Karpas-422 (cell line): ENCODE measurements at places on chromosomes 12 and 14. TPM values are rescaled to one million over a fixed set of nuclear protein-coding genes. Genes with fewer than 3 reads are reported as not detected.

DNA sequence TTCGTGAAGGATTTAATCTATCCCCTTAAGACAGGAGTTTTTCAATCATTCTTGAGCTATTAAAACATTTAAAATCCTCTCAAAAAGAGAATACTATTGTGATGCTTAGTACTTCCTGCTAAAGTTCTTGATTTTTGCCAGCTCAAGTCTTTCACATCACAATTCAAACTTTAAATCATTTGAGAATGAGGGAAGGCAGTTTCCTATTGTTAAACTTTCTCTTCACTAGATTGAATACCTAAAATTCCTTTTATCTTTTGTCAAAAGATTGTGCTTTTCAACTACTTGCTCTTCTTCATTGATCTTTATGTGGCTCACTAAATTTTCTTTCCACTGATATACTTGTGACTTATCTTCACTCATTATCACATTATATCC lies 44.1 kb downstream of the ABCD2 start:
- H3K27me3 ChIP-seq, result no peaks in the 10 kb centered on the region
- no peak for DNase-seq
- no peaks in the 10 kb centered on the region for H3K4me1 ChIP-seq
- no peak overlapping the region for H3K4me3 ChIP-seq
- no peak overlapping the region for H3K27ac ChIP-seq
- no peaks in the 10 kb centered on the region for H3K36me3 ChIP-seq

DNA sequence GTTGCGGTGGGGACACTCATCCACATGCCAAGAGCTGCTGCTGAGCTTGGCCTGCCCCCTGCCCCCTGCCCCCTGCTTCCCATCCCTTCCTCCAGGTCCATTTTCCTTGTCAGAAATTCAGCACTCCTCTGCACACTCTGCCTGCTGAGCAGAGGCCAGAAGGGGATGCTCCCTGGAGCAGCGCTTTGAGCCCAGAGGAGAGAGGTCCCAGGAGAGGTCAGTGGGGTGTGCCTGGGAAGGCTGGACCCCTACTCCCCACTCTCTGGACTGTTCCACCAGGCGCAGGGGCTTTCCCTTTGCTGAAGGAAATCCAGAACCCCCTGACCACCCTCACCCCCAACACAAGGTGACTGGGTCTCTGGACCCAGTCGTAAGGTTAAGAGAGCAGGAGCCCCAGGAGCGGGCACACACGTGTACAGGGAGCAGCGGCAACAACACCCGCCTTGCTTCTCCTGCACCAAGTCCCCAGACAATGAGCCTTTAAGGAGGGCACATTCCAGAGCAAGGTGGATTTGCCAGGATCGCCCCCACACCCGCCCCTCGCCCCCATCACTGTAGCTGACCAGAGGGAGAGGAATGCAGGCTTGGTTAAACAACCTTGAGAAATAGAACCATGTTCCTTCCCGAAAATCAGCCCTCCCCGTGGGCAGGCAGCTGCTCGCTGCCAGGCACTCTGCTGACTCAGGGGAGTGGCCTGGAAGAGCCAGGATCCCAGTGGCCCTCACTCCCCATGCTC lies 30.7 kb downstream of the ISCA2 start:
- no peak overlapping the region for H3K4me3 ChIP-seq
- H3K27ac ChIP-seq, result no peak overlapping the region
- no peak for DNase-seq
- peaks cover 38% of the 10 kb centered on the region for H3K4me1 ChIP-seq

- peaks cover 23% of the 10 kb centered on the region for H3K4me1 ChIP-seq
- no peak overlapping the region for H3K4me3 ChIP-seq
- H3K27me3 ChIP-seq, result no peaks in the 10 kb centered on the region
- no peak for DNase-seq
Measured at GRCh38 chr12:108572166-108572790, 9.9 kb downstream of the ISCU start.

Gene FGF6
- total RNA-seq, result not detected in 2 replicates

DNA sequence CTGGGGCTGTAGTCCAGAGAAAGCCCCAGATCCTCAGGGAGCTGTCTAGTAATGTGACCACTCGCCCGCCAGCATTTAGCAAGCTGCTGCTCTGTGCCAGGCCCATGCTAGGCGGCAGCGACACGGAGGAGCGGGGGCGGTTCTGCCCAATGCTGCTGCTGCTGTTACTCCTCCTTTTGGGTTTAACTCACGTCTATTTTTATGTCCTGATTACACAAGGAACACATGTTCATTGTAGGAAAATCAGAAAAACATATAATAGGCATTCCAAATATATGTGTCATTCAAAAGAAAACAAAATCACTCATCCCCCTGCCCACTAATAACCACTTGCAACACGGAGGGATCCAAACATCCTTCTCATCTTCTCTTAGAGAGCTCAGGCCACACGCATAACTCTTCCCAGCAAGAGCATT lies 30.4 kb downstream of the CCDC92 start:
- H3K36me3 ChIP-seq, result no peaks in the 10 kb centered on the region
- no peak for DNase-seq
- H3K4me1 ChIP-seq, result no peaks in the 10 kb centered on the region
- no peak overlapping the region for H3K27ac ChIP-seq
- H3K4me3 ChIP-seq, result no peak overlapping the region
- H3K27me3 ChIP-seq, result no peaks in the 10 kb centered on the region

DNA sequence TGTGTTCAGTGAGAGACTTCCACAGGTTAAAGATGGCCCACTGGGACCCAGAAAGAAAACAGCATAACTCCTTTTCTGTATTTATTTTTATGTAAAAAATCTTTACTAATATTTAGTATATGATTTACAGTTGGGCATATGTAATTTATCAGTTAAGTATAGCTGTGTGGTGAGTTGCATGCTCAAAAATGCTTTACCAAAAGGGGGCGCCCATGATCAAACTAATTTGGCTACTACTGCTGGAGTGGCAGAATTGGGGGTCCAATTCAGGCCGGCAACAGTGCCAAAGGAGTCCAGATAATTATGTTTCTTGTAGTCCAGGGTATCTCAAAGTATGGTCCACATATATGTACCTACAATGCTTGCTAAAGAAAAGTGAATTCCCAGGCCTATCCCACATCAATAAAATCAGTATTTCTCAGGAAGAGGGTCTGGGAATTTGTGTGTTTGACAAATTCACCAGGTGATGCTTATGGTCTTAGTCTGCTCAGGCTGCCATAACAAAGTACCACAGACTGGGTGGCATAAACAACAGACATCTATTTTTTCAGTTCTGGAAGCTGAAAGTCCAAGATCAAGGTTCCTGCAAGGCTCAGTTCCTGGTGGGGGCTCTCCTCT lies 152.0 kb downstream of the KTN1 start:
- no peaks in the 10 kb centered on the region for H3K36me3 ChIP-seq
- H3K4me1 ChIP-seq, result no peaks in the 10 kb centered on the region
- peak; percentile 87 for DNase-seq

- no peak overlapping the region for H3K4me3 ChIP-seq
- H3K4me1 ChIP-seq, result no peaks in the 10 kb centered on the region
- no peak overlapping the region for H3K27ac ChIP-seq
- H3K27me3 ChIP-seq, result no peaks in the 10 kb centered on the region
Measured at GRCh38 chr14:104437703-104438102, 141.9 kb upstream of the C14orf180 start.

Gene KRT75
- not detected in 2 replicates for total RNA-seq

Gene GCH1
- total RNA-seq, result 136 and 174 TPM in 2 replicates

Gene SRRM4
- total RNA-seq, result not detected in 2 replicates

- H3K27me3 ChIP-seq, result no peaks in the 10 kb centered on the region
- no peaks in the 10 kb centered on the region for H3K4me1 ChIP-seq
- H3K36me3 ChIP-seq, result no peaks in the 10 kb centered on the region
- no peak overlapping the region for H3K27ac ChIP-seq
Measured at GRCh38 chr14:23829736-23830471, 123.7 kb upstream of the DHRS4 start.

DNA sequence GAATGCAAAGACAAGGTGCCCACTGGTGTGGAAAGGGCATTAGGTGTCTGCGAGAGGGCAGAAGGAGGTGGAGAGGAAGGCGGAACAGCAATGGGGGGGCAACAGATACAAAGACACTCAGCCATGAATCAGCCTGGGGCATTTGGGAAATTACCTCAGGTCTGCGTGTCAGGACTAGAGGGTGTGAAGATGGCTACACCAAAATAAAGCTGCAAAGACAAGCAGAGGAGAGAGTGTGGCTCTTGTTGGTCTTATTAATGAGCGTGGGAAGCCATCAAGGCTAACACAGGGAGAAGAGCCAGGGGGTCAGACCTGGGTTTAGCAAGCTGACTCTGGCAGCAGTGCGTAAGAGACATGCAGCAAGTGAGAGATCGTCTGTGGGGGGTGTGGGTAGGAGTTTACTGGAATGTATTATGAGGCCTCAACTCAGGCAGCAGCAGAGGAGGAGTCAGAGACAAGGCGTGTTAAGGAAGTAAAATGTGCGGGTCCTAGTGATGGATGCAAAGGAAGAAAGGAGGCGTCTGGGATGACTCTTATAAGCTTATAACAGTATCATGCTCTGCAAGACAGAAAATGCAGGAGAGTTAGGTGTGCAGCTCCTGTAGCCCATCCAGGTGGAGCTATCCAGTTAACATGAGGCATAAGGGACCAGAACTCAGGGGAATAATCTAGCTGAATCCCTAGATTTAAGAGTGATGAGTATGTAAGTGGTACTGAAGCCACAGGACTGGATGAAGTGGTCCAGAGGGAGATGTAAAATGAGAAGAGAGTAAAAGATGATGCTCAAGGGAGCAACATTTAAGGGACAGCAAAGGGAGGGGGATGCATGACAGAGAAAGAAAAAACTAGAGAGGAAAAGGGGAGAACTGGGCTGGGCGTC lies 50.4 kb downstream of the KCNK10 start:
- H3K27ac ChIP-seq, result no peak overlapping the region
- no peaks in the 10 kb centered on the region for H3K27me3 ChIP-seq
- H3K4me3 ChIP-seq, result no peak overlapping the region
- no peaks in the 10 kb centered on the region for H3K4me1 ChIP-seq
- no peaks in the 10 kb centered on the region for H3K36me3 ChIP-seq
- no peak for DNase-seq

DNA sequence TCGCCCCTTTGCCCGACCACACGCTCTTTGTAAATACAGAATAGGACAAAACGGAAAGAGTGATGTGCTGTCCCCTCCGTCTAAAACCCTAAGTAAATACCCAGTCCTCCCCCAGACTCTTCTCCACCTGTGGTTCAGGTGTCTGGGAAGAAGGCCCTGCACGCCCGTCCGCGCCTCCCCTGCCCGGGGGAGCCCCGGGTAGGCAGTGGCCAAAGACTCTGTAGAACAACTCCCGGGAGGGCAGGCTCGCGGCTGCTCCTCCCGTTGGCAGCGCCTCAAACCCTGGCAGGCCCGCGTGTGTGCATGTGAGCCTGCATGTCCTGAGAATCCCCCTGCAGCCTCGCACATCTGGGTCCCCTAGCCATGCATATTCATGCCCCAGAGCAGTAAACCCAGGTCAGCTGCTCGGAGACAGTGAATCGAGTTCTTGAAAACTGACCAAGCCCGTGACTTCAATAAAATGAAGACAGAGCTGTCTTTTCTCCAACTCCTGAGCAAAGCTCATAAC lies 165.8 kb downstream of the MON2 start:
- no peak overlapping the region for H3K27ac ChIP-seq
- no peaks in the 10 kb centered on the region for H3K36me3 ChIP-seq
- H3K4me1 ChIP-seq, result no peaks in the 10 kb centered on the region; the same call in 1 of the 2 replicates
- H3K27me3 ChIP-seq, result no peaks in the 10 kb centered on the region
- DNase-seq, result no peak

DNA sequence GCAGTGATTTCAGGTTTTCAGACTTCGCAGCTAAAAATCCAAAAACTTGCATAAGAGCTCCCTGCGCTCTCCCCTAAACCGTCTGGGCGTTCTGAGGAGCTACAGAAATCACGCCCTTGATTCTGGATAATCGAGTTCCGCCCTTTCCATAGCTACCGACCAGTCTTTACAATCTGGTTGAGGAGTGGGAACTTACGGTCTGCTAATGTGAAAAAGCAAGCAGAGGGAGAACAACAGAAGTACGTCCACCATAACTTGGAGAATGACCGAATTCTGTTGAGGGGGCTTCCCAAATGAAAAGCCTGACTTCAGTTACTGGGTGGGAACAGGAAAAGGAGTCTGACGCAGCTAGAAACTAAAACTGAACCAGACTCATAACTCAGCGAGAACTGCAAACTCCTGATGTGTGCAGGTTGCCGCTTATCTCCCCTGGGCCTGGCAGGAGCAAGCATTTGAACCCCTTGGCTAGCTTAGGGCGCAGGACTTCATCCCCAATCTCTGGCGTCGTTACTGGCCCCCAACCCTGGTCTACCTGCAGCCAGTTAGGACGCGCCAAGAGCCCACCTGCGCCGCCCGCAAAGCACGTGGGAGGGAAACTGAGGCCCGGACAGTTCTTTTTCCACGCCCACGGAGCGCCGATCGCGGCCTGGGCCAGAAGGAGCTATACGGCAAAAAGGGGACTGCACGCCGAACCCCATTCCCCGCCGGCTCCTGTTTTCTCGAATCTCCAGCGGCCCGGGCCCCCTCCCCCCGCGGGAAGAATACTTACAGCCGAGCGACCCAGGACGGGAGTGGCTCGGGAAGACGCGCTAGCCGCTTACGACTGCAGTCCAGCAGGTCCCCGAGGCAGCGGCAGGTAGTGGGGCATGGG lies 838 bp downstream of the LRIG3 start:
- H3K36me3 ChIP-seq, result no peaks in the 10 kb centered on the region
- no peak overlapping the region for H3K4me3 ChIP-seq
- no peak for DNase-seq
- H3K4me1 ChIP-seq, result no peaks in the 10 kb centered on the region
- no peaks in the 10 kb centered on the region for H3K27me3 ChIP-seq
- no peak overlapping the region for H3K27ac ChIP-seq

Gene STAT6
- 116 and 140 TPM in 2 replicates for total RNA-seq

DNA sequence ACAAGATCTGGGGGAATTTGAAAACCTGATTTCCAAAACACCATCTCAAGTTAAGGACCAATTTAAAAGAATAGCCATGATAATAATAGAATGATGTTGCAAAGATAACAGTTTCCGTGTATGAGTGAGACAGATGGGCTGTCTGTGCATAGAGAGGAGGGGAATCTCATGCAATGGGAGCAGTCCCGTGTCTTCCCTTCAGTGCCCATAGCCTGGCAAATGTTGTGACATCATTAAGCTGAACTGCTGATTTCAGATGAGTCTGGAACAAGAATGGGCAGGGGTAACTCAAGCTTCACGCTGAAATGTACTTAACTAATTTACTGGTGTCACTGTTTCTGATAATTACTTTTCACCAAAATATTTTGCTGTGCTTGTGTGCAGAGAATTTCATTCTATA lies 454.0 kb downstream of the FOXG1 start:
- no peaks in the 10 kb centered on the region for H3K36me3 ChIP-seq
- no peak overlapping the region for H3K4me3 ChIP-seq
- no peak for DNase-seq
- no peak overlapping the region for H3K27ac ChIP-seq

Gene M6PR
- 271 and 300 TPM in 2 replicates for total RNA-seq

- no peaks in the 10 kb centered on the region for H3K4me1 ChIP-seq
- DNase-seq, result no peak
- H3K27me3 ChIP-seq, result no peaks in the 10 kb centered on the region
- no peak overlapping the region for H3K4me3 ChIP-seq
- no peak overlapping the region for H3K27ac ChIP-seq
- H3K36me3 ChIP-seq, result no peaks in the 10 kb centered on the region
Measured at GRCh38 chr12:46445093-46445492, 72.5 kb upstream of the SLC38A2 start.

GRCh38 chr14:21102521-21103410 lies 1.9 kb downstream of the TMEM253 start:
- H3K36me3 ChIP-seq, result no peaks in the 10 kb centered on the region
- H3K4me1 ChIP-seq, result peaks cover 43% of the 10 kb centered on the region
- no peak for DNase-seq
- H3K27me3 ChIP-seq, result no peaks in the 10 kb centered on the region

GRCh38 chr12:65536876-65537681 lies 258.6 kb downstream of the MSRB3 start:
- no peak overlapping the region for H3K27ac ChIP-seq
- no peak for DNase-seq
- H3K4me1 ChIP-seq, result no peaks in the 10 kb centered on the region
- H3K36me3 ChIP-seq, result no peaks in the 10 kb centered on the region
